Thoracic aorta (tissue), 2 donors: ENCODE measurements at places on chromosomes 12 and 14. TPM values are rescaled to one million over a fixed set of nuclear protein-coding genes. Genes with fewer than 3 reads are reported as not detected.

GRCh38 chr12:127336416-127336815, 930.6 kb upstream of the TMEM132C start:
- H3K27ac ChIP-seq: no peak overlapping the region
- H3K36me3 ChIP-seq: no peaks in the 10 kb centered on the region
- no peaks in the 10 kb centered on the region for H3K4me1 ChIP-seq
- H3K4me3 ChIP-seq: no peak overlapping the region
- DNase-seq: no peak

DNA sequence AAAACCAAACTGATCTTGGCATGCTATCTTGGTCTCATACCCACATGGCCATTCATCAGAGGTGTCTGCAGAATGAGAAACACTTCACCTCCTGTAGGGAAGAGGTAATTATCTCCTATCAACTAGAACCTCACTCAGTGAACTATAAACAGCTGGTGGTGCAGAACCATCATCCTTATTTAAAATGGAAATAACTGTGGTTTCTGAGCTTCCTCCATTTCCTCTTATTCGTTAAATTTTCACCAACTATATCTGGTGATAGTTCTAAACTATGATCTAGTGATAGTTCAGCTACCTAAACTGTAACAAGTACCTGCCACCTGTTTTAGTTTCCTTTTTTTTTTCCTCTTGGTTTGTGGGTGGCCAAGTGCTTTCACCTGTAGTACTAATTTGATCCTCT, 218.5 kb downstream of the FUT8 start:
- no peak overlapping the region for H3K4me3 ChIP-seq
- no peak for DNase-seq
- H3K4me1 ChIP-seq: no peaks in the 10 kb centered on the region
- no peaks in the 10 kb centered on the region for H3K36me3 ChIP-seq

GRCh38 chr14:71319666-71320065, 412.4 kb downstream of the PCNX1 start:
- peaks cover 22% of the 10 kb centered on the region for H3K4me1 ChIP-seq
- peak overlapping the region; percentile 97 for H3K4me3 ChIP-seq
- peak overlapping the region; percentile 99 for H3K27ac ChIP-seq
- H3K36me3 ChIP-seq: no peaks in the 10 kb centered on the region
- DNase-seq: no peak

DNA sequence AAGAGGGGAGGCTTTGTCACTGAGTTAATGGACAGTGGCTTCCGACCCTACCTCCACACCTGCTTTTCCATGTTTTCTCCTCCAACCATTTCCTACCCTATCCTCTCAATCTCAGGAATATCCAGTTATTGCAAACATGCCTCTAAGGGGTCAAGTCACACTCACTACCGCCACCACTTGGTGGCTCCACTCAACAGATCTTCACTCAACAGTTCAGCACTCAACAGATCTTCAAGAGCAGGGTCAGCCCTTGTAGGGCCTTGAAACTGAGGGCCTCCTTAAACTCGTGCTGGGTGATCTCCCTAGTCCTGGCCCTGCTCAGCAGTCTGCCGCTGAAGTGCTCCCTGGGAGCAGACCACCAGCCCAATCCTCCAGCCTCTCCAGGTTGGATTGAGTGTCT, 14.2 kb downstream of the ZNF641 start:
- H3K4me1 ChIP-seq: peaks cover 6% of the 10 kb centered on the region
- DNase-seq: no peak
- no peaks in the 10 kb centered on the region for H3K36me3 ChIP-seq
- H3K27ac ChIP-seq: no peak overlapping the region
- H3K27me3 ChIP-seq: no peaks in the 10 kb centered on the region
- no peak overlapping the region for H3K4me3 ChIP-seq

- no peaks in the 10 kb centered on the region for H3K36me3 ChIP-seq
- H3K4me1 ChIP-seq: no peaks in the 10 kb centered on the region
- H3K4me3 ChIP-seq: no peak overlapping the region
- H3K27ac ChIP-seq: no peak overlapping the region
- no peak for DNase-seq
Measured at GRCh38 chr12:73053893-73054292, 781.7 kb downstream of the TRHDE start.

GRCh38 chr14:90428676-90429075, 31.8 kb downstream of the CALM1 start:
- no peak overlapping the region for H3K27ac ChIP-seq
- no peaks in the 10 kb centered on the region for H3K4me1 ChIP-seq
- H3K27me3 ChIP-seq: no peaks in the 10 kb centered on the region
- no peak for DNase-seq
- H3K36me3 ChIP-seq: no peaks in the 10 kb centered on the region
- H3K4me3 ChIP-seq: no peak overlapping the region

- H3K27ac ChIP-seq: no peak overlapping the region
- DNase-seq: no peak
- no peaks in the 10 kb centered on the region for H3K36me3 ChIP-seq
- no peaks in the 10 kb centered on the region for H3K4me1 ChIP-seq
- H3K27me3 ChIP-seq: no peaks in the 10 kb centered on the region
Measured at GRCh38 chr12:63066136-63066535, 84.9 kb downstream of the AVPR1A start.

GRCh38 chr12:126362493-126362892, 1297.3 kb downstream of the AACS start:
- no peak overlapping the region for H3K4me3 ChIP-seq
- H3K27me3 ChIP-seq: no peaks in the 10 kb centered on the region
- no peak overlapping the region for H3K27ac ChIP-seq
- H3K4me1 ChIP-seq: no peaks in the 10 kb centered on the region

DNA sequence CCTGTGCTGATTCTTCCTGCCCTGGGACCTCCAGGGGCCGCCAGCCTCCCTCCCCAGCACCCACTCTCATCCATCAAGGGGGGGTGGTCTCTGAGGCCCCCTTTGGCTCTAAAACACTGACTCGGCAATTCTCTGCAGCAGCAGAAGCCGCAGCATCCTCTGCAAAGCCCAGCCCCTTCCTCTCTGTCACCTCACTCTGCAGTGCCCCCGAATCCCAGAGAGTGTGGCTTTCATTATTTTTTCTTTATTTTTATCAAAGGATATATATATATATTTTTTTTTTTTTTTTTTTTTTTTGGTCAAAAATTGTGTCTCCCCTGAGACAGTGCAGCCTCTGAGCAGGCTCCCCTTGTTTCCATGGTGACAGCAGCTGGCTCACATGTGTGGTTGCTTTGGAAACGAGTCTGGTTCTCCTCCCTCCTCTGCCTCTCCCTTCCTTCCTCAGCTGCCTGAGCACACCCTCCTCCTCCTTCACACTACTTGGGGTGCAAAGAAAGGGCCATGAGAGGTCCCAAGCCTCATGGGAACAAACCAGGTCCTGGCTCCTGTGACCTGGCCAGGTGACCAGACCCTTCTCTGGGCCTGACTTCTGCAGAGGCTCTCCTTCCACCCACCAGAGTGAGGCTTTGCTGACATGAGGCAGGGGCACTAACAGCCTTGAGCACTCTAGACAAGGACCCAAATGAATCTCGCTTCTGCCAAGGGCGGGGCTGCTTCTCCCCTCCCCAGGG, 100.5 kb downstream of the LRRC74A start:
- H3K36me3 ChIP-seq: no peaks in the 10 kb centered on the region
- no peak for DNase-seq
- H3K4me1 ChIP-seq: peaks cover 19% of the 10 kb centered on the region
- H3K4me3 ChIP-seq: no peak overlapping the region

GRCh38 chr12:51177897-51178296, 5.0 kb upstream of the TFCP2 start:
- no peaks in the 10 kb centered on the region for H3K27me3 ChIP-seq
- no peaks in the 10 kb centered on the region for H3K36me3 ChIP-seq
- no peak for DNase-seq
- no peaks in the 10 kb centered on the region for H3K4me1 ChIP-seq
- H3K27ac ChIP-seq: no peak overlapping the region

DNA sequence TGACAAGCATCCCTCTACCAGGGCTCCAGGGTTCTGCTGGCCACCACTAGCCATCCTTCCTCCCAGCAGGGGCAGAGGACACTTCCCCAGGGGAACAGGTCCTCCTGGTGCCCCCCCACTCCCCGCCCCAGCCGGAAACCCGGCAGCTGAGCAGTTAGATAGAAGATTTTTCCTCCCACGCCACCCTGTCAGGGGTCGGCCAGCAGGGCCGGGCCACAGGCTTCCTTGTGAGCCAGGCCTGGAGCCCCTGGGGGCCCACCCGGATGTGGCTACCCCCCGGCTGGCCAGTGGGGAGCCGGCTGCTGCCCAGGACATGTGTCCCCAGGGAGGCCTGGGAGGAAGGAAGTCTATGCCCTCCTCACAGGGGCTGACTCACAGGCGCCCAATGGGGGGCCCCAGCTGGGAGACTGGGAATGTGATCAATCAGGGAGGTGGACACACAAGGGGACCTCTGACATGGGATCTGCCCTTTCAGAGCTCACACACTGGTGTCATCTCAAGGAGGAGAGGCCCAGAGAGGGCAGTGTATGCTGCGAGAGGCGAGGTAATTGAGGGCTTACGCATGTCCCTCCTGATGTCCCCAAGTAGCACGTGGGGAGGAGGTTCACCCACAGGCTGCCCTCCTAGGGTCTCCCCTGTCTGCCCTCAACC, 4.2 kb downstream of the SH2B3 start:
- H3K27me3 ChIP-seq: no peaks in the 10 kb centered on the region
- peak overlapping the region; percentile 54 for H3K4me3 ChIP-seq
- H3K36me3 ChIP-seq: no peaks in the 10 kb centered on the region
- peaks cover 37% of the 10 kb centered on the region for H3K4me1 ChIP-seq
- peak; percentile 13 for DNase-seq

DNA sequence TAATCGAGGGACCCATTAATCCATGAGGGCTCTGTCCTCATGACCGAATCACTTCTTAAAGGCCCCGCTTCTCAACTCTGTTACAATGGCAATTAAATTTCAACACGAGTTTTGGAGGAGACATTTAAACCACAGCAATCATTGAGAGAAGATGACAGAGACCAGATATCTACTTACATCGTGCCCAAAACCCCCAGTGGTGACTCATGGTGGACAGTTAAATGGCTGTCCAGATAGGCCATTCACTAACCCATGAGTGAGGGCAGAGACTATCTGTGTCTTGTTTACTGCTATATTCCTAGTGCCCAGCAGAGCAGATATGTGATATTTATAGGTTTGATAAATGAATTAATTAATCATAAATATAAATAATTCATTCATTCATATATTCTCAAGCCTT, 20.0 kb upstream of the FLVCR2 start:
- H3K36me3 ChIP-seq: no peaks in the 10 kb centered on the region
- H3K27ac ChIP-seq: no peak overlapping the region
- no peaks in the 10 kb centered on the region for H3K27me3 ChIP-seq

DNA sequence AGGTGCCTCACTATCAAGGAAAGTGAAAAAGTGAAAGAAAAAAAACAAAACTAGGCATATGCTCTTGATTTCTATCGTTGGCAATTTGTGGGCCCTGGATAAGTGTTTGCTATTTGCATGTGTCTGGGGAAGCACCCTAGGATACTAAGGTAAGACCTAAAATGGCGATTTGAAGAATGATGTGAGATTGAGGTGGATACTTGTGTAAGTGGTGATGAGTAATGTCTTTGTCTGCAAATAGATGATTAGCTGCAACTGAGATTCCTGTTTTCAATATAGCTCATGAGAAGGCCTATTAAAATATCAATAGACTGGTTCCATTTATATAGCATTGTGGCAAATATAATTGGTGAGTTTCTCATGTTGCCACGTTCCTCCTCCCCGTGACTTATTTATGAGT, 261.7 kb downstream of the NEDD1 start:
- H3K36me3 ChIP-seq: no peaks in the 10 kb centered on the region
- no peak overlapping the region for H3K4me3 ChIP-seq
- no peaks in the 10 kb centered on the region for H3K27me3 ChIP-seq
- DNase-seq: no peak
- no peaks in the 10 kb centered on the region for H3K4me1 ChIP-seq

- DNase-seq: no peak
- peak overlapping the region; percentile 96 for H3K4me3 ChIP-seq
- H3K27me3 ChIP-seq: no peaks in the 10 kb centered on the region
- H3K27ac ChIP-seq: peak overlapping the region; percentile 91
- no peaks in the 10 kb centered on the region for H3K36me3 ChIP-seq
Measured at GRCh38 chr12:24560831-24561271, 388.1 kb downstream of the BCAT1 start.

DNA sequence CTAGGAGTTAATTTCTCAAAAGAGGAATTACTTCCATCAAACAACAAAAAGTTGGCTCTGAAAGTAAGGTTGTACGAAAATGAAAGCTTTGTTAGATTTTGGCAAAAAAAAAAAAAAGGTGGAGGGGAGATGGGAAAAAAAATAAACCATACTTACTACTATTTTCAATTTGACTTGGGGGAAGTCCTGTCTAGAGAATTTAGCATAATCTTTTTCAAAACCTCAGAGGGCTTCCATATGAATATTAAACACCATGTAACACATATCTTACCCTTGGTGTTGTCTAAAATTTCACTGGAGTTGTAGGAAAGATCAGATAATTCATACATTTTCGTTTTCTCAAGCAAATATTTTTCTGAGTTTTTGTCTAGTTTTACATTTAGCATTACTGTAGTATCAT, 17.5 kb downstream of the GRIP1 start:
- no peaks in the 10 kb centered on the region for H3K27me3 ChIP-seq
- no peak for DNase-seq
- H3K36me3 ChIP-seq: no peaks in the 10 kb centered on the region
- no peak overlapping the region for H3K27ac ChIP-seq
- H3K4me3 ChIP-seq: no peak overlapping the region

GRCh38 chr14:36281309-36281708, 39.1 kb downstream of the MBIP start:
- H3K36me3 ChIP-seq: no peaks in the 10 kb centered on the region
- no peak overlapping the region for H3K27ac ChIP-seq
- no peaks in the 10 kb centered on the region for H3K27me3 ChIP-seq
- DNase-seq: no peak

- H3K4me3 ChIP-seq: peak overlapping the region; percentile 98
- no peaks in the 10 kb centered on the region for H3K27me3 ChIP-seq
- H3K27ac ChIP-seq: peak overlapping the region; percentile 97
- H3K4me1 ChIP-seq: peaks cover 17% of the 10 kb centered on the region
- no peaks in the 10 kb centered on the region for H3K36me3 ChIP-seq
Measured at GRCh38 chr12:55974308-55974730, 441 bp downstream of the RAB5B start.

- no peaks in the 10 kb centered on the region for H3K27me3 ChIP-seq
- no peak for DNase-seq
- no peaks in the 10 kb centered on the region for H3K36me3 ChIP-seq
- no peaks in the 10 kb centered on the region for H3K4me1 ChIP-seq
- H3K4me3 ChIP-seq: no peak overlapping the region
- H3K27ac ChIP-seq: no peak overlapping the region
Measured at GRCh38 chr12:78483767-78484315, 380.7 kb upstream of the SYT1 start.

- no peaks in the 10 kb centered on the region for H3K36me3 ChIP-seq
- no peaks in the 10 kb centered on the region for H3K27me3 ChIP-seq
Measured at GRCh38 chr12:111838353-111838752, 3.7 kb upstream of the MAPKAPK5 start.

GRCh38 chr12:19238540-19238939, 109.0 kb downstream of the PLEKHA5 start:
- H3K4me3 ChIP-seq: no peak overlapping the region
- DNase-seq: no peak
- peaks cover 43% of the 10 kb centered on the region for H3K4me1 ChIP-seq

Gene RFX4
- not detected for total RNA-seq

Gene PELI2
- total RNA-seq: 28.3 TPM

Gene CISTR
- total RNA-seq: not detected

Gene OAS2
- total RNA-seq: 21.2 TPM

Gene NACA
- 509 TPM for total RNA-seq

Gene SLC10A1
- total RNA-seq: not detected

Gene CKB
- total RNA-seq: 109 TPM

Gene POLE2
- total RNA-seq: 9.1 TPM

Gene AQP6
- total RNA-seq: not detected

Gene ANG
- total RNA-seq: 13.5 TPM

Gene CSRP2
- 75.0 TPM for total RNA-seq

Gene CLEC9A
- not detected for total RNA-seq

Gene FAIM2
- total RNA-seq: 2.8 TPM

Gene ADAMTS20
- total RNA-seq: not detected
